Foreskin melanocyte (primary cell): ENCODE measurements at places on chromosomes 6 and 20.

DNA sequence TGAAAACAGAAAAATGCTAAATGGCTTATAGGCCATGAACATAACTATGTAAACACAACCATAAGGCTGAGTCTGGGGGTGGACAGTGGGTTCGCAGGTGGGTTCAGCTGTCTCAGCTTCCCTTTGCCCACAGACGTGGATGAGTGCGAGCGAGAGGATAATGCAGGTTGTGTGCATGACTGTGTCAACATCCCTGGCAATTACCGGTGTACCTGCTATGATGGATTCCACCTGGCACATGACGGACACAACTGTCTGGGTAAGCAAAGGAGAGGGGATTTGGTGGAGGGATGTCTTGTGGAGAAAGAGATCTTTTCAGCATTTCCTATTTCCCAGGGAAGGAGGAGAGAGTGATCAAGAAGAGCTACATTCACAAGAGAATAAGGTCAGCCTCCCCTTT lies 14.7 kb downstream of the SCUBE3 start:
- no peak for DNase-seq

- no peak for DNase-seq
Observed at GRCh38 chr20:58014628-58015315, 213.7 kb downstream of the ANKRD60 start.

- DNase-seq, result no peak
Observed at GRCh38 chr20:49136817-49137571, 51.1 kb downstream of the STAU1 start.

DNA sequence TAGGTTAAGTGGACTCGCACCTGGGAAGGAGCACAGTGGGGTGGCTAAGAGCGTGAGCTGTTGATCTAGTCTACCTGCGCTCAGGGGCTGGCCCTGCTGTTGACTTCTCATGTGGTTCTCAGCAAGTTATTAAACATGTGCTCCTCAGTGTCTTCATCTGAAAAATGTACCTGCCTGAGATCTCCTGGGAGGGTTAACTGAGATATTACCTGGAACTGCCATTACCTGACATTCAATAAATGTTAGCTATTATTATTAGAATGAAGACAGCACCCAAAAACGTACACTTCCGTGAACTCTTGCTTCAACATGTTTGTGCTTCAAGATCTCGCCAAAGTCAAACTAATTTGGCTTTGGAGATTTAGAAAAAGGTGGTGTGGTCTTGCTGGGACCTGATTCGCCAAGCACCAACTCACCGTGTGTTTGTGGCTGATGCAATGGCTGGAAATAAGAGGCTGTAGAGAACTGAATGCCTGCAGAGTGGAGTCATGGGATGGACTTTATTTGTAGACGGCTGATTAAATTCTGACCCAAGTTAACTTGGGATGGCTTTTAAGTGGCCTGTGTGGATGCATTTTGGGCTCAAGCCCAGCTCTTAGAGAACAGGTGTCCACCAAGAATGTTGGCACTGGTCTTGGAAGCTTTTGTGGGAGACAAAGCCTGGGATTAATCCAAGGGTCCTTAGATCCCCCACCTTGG lies 692.9 kb downstream of the QKI start:
- DNase-seq, result no peak

GRCh38 chr6:85372188-85372914 lies 77.5 kb upstream of the NT5E start:
- DNase-seq, result no peak
